ENCODE measurements at places on chromosomes 11 and 22.

DNA sequence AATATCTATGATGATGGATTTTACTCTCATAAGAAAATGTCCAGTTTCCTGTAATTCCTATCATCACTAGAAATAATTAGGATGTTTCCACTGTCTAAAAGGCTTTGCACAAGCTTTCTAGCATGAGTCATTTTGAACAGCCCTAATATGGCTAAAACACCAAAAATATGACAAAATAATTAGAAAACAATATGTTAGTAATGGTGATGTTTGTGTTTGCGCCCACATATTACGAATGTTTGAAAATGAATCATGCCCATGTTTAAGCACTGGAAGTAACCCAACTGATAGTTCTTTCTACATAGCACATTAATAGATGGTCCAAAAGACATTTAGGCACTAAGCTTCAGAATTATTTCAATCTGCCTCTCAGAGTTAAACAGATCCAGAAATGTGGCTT, 96.0 kb downstream of the TRPC6 start:
- DNase-seq = no peak

DNA sequence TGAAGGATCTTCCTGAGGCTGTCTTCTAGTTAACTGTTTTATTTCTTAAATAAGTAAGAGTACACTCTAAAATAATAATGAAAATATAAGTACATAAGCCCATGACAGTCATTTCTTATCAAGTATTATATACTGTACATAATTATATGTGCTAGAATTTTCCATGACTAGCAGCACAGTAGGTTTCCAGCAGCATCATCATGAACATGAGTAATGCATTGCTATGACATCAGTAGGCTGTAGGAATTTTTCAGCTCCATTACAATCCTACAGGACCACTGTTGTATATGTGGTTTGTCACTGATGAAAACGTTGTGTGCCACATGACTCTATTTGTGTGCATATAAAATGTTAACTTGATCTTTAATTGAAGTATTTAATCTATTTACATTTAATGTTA, 22.0 kb downstream of the ZNF202 start:
- DNase-seq = no peak

GRCh38 chr11:35967042-35967441, 23.2 kb downstream of the LDLRAD3 start:
- DNase-seq = no peak

- DNase-seq = peak; percentile 91
These were observed 4.3 kb upstream of the PHLDA2 start for GRCh38 chr11:2933375-2934020.

DNA sequence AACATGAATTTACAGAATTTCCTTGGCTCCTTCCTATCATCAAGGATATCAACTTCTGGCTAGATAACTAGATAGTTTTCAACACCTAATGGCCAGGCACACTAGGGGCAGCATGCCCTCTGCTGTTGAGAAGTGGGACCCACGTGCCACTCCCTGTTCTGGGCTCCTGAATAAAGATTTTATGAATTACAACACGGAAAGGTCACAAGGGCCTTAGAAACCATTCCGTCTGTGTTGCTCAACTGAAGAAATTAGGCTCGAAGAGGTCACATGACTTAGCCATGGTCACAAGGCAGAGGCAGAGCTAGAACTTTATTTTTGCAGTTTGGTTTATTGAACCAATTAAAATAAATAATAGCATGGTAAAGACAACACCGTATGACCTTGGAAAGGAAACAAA, 36.0 kb downstream of the PRCP start:
- DNase-seq = no peak

- DNase-seq = no peak
These were observed 23.2 kb upstream of the FLI1 start for GRCh38 chr11:128670631-128671030.

DNA sequence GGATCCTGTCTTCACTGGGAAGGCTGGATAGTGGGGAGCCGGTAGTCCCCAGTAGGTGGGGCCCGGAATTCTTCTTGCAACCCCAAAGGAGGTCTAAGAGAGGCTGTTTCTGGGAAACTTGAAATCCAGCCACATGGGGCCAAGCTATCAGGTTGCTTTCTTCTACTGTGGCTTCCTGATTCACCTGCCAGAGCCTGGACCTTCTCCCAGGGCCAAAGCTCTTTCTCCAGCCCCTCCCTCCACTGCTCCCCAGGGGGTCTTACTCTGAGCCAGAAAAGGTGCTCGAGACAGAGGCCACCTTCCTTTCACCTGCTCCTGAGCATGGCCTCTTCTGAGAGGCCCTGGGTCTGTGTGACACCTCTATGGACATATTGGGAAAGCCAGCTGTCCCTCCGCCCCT, 9.1 kb downstream of the TST start:
- DNase-seq = no peak

- DNase-seq = no peak
These were observed 11.0 kb upstream of the PLAAT2 start for GRCh38 chr11:63573881-63574855.

DNA sequence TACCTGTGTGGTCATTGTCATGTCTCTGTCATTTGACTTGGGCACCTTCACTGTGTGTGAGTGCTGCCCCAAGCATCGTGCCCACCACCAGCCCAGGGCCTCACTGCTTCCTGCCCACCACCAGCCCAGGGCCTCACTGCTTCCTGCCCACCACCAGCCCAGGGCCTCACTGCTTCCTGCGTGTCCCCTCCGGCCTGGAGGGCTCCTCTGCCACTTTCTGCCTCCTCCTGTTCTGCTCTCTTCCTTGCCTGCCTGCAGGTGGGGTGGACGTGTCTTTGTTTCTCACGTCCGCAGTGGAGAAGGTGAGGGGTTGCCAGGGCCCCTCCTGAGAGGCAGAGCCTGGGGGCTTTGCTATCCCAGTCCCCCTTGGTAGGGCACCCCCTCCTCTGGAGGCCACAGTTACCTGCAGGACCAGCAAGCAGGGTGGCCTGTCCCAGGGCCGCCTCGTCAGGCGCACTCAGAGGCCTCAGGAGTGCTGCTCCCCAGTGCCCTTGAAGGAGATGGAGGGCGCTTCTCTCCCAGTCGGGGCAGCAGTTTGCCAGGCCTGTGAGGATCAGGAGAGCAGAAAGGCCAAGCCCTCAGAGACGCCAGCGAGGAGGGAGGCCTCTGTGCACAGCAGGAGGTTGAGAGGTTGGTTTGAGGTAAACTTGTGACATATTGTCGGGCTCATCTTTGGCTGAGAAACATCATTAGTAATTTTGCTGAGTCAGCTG, 290.7 kb downstream of the TBC1D22A start:
- no peak for DNase-seq

DNA sequence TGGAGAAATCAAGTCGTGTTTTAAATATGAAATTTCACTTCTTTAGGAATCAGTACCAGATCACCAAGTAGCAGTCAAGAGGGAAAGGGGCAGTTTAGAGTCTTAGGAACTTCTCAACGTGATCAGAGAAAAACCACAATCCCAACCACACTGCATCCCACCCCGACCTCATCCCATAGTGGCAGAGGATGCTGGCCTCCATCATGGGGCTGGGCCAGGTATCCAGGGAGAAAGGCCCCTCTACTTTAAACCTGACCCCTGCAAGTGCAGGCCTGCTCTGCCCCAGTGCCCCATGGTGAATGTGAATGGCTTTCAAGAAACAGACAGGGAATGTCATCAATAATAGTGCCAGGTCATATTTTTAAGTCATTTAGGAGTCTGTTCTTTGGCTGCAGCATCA, 12.1 kb downstream of the CHST1 start:
- peak; percentile 3 for DNase-seq

DNA sequence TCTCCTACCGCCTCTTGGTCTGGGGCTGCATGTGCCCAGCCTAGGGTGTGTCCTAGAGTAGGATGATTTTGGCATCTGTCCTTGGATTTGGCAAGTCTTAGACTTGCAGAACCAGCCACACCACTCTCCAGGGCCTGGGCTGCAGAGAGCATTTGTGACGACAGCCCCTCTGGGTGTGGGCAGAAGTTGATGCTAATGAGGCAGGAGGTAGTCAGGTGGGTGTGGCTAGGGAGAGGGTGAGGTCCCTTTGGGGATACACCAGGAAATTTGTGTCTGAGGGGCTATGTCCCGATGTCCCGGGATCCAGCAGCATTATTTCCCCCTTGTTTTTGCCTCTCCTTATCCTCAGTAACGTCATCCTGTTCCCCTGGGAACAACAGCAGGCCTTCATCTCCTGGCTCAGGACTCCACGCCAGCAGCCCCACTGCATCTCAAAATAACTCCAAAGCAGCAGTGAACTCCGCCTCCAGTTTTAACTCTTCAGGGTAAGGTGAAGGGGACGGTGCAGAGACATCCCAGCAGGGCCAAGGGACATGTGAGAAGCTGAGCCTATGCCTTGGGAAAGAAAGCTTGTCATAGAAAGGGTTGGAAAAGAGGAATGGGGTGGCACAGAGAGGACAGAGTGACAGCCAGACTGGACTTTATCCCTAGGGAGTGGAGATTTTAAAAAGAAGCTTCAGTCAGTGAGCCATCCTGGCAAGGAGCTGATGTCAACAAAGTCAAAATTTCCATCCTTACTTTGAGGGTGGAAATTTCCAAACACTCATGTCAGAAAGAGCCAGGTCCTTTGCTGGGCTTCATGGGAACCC, 8.0 kb upstream of the TLCD5 start:
- DNase-seq = no peak

DNA sequence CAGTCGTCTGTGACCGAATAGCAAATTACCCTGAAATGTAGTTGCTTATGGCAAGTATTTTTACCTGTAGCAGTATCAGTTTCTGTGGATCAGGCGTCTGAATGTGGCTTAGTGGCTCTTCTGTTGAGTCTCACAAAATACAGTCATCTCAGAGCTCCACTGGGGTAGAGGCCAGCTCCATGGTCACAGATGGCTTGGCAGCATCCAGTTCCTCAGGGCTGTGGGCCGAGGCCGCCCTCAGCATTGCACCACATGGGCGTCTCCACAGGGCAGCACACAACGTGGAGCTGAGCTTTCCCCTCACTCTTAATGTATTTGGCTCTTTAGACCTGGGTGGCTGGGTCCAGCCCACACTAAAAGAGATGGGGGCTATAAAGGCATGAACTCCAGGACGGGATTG, 57.8 kb downstream of the SBF1 start:
- DNase-seq = no peak

GRCh38 chr11:7570938-7571521, 57.2 kb downstream of the PPFIBP2 start:
- DNase-seq = no peak

GRCh38 chr22:31281733-31282132, 10.6 kb downstream of the PIK3IP1 start:
- DNase-seq = no peak

GRCh38 chr11:43905813-43906241, 25.2 kb downstream of the ALKBH3 start:
- DNase-seq = no peak

DNA sequence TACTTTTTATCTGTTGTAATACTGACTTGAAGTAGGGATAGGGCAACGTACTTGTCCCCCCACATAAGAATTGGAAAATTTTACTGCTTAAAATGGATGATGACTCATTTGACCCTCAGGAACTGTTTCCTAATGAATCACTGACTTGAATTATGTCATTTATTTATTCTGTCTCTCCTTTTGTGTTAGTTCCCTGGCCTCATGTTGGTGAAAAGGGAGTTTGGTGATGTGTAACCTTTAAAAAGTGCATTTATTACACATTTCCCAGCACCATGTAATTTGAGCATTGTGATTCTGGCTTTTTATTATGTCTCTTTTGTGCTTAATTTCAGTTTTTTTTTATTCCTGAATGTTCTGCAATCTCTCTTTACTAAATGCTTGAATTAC, 20.3 kb upstream of the PGM2L1 start:
- no peak for DNase-seq

DNA sequence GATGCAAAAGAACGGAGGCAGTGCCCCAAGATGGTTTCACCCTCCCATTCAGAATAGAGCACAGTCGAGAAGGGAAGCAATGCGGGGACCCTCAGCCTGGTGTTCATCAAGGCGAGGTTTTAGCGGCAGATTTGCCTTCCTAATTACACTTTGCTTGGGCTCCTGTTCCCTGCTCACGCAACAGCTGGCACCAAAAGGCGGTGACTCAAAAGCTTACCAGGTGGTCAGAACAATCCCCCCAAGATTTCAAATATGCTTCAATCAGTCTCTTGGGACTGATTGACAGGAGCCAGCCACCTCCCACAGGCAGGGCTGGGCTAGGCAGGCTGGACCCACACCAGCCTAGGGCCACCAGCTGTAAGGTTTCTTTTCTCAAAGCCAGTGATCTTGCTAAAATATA, 14.2 kb downstream of the IGSF9B start:
- no peak for DNase-seq

DNA sequence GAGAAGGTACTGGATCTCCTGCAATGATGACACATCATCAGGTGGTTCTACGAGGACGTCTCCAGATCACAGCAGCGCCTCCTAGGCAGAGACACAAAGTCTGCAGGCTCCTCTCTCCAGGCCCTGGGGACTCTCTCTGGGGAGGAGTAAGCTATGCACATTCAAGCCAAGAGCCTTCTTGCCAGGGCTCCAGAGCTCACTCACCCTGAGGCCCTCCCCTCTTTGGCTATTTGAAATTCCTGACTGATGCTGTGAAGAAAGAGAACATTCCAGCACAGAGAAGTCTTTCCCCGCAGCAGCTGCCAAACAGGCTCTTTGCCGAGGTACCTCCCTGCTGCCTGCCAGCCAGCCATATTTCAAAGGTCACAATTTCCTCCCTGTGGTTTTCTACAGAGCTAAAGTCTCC, 204.9 kb downstream of the CSNK2A3 start:
- DNase-seq = no peak

DNA sequence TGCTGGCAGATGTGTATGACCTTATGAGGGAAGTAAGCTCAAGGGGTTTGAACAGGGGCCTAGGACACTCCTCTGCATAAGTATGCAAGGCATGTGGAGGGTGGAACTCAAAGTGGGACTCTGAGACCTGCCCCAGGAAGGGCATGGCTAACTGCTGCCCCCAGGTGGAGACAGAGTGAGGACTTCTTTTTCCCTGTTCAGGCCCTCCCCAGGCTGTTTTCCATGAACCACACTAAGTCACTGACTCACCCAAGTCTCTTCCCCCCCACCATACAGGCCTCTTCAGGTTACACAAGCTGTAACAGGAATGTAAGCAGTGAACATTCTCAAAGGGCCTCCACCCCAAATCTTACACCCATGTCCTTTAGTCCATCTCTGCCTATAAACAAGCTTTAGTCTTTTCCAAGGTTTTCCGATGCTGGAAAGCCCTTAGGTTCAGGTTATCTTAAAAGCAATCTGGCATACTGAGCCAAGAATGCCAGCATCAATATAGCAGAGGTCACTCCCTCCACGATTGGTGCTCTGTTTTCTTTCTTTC, 13.1 kb downstream of the EEF1G start:
- DNase-seq = peak; percentile 80

DNA sequence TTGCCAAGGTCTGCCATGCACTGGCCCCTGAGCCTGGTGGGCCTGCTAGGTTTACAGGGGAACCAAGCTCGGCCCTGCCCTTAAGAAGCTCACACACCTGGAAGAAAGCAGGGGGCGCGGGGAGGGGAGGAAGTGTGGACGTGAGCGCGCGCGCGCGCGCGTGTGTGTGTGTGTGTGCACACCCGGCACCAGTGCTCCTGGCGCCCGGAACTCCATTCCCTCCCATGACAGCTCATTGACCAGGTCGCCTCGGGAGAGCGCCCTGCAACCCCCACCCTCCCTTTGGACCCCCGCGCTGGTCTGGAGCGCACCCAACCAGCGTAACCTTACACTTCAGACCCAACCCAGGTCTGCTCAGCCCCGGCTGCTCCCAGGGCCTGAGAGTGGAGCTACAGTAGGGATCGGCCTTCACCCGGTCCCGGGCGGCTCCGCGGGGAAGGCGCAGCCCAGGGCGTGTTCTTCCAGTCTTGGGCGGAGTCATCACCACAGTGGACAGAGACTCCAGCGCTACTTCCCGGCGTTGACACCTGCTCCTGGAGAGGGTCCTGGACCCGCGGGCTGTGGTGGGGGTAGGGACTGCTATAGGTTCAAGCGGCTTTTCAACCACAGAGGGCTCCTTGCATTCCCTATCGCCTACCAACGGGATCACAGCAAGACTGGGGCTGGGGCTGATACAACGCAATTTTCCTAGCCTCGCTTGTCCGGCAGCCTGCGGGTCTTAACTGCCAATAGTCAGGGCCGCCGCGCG, 1.5 kb downstream of the GALNT18 start:
- DNase-seq = peak; percentile 53
